ENCODE measurements at places on chromosomes 16 and 17.
A peak's percentile ranks its signal among the peaks of the same experiment; 100 is the strongest.

- DNase-seq: no peak
Measured at GRCh38 chr16:22692034-22692433, 121.9 kb upstream of the HS3ST2 start.

GRCh38 chr16:66886914-66887313 is 6.6 kb downstream of the PDP2 start:
- DNase-seq: no peak

- no peak for DNase-seq
Measured at GRCh38 chr16:25481636-25482035, 210.1 kb upstream of the HS3ST4 start.

- DNase-seq: no peak
Measured at GRCh38 chr16:30457743-30458560, 12.3 kb upstream of the SEPHS2 start.

DNA sequence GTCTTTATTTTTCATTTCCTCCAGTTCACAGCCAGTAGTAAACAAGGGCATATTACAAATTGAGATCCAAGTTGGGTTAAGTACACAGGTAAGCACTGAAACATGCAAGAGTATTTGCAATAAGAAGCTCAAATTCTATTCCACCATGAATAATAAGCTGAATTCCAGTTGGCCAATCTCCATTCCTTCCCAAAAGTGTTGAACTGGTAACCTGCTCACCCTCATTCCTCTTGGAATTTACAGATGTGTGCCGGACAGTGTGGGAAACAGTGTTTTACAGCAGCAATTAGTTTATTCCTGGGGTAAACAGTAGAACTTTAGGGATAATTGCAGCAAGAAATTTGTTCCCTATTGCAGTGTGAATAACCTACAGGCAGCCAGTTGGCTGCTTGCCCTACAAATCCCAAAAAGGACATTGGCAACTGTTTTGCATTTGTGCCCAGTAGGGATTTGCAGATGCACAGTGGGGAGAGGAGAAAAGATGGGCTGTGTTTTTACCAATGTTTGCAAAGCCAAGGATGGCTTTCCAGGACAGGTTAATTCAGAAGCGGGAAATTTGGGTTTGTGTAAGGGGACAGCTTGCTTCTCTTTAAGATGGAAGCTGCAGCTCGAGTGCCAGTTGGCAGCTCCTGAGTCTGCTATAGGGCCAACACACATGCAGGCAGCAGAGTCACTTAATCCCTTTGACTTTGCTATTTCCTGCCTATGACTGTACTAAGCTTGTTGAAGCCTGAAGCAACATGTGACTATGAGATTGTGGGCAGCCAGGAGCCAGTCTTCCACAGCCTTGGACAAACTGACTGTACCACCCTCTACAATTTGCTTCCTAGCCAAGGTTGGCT is 318.9 kb downstream of the MAP2K6 start:
- no peak for DNase-seq

DNA sequence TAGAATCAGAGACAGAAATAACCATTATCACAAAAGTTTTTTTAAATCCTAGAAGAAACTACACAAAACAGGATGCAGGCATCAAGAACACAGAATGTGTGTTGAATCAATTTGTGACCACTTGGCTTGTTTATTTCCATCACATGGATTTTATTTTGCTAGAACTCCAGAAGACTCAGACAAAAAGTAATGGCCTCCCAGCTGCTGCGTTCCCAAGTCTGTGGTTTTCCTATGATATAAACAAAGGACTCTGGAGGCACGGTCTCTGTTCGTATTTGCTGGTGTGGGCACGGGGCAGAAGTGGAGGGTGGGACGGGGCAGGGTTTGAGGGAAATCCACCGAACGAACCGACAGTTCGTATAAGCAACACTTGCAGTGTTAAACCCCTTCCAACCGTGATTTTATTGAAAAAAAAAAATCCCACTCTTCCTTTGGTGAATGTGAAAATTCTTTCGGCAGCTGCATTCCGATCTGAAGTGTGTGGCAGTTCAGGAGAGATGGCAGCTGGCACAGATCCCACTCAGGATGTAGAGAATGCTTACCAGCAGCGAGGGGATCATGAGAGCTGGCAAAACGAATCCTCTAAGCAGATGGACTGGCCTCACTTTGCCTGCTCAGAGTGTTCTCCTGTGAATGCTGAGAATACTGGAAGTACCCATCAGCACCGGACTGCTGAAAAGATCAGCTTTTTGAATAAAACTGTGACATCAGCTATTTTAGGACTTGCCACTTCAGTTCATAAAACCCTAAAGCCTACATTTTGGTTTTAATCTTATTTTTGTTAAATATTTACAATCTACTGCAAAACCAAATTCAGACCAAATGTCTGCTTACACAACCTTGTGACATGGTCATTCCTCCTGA is 165.2 kb downstream of the VPS53 start:
- DNase-seq: peak; percentile 14

- no peak for DNase-seq
Measured at GRCh38 chr17:78795861-78796516, 13.9 kb upstream of the CYTH1 start.

DNA sequence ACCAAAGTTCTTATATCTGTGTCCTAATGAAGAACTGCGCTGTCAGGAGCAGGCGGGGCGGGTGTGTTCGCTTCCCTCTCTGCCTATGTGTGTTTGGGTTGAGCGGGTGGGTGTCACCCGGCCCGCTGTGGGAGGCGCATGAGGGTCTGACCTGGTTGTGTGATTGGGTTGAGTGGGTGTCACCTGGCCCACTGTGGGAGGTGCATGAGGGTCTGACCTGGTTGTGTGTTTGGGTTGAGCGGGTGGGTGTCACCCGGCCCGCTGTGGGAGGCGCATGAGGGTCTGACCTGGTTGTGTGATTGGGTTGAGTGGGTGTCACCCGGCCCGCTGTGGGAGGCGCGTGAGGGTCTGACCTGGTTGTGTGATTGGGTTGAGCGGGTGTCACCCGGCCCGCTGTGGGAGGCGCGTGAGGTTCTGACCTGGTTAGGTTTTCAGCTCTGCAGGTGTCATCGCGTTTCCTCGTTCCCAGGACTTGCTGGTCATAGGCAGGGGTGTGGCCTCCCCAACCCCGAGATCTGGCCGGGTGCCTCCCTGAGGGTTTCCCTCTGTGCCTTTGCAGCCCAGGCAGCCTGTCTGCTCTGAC is 69.6 kb upstream of the ZNF750 start:
- no peak for DNase-seq

- no peak for DNase-seq
Measured at GRCh38 chr17:47975189-47975822, 4.4 kb downstream of the CDK5RAP3 start.

DNA sequence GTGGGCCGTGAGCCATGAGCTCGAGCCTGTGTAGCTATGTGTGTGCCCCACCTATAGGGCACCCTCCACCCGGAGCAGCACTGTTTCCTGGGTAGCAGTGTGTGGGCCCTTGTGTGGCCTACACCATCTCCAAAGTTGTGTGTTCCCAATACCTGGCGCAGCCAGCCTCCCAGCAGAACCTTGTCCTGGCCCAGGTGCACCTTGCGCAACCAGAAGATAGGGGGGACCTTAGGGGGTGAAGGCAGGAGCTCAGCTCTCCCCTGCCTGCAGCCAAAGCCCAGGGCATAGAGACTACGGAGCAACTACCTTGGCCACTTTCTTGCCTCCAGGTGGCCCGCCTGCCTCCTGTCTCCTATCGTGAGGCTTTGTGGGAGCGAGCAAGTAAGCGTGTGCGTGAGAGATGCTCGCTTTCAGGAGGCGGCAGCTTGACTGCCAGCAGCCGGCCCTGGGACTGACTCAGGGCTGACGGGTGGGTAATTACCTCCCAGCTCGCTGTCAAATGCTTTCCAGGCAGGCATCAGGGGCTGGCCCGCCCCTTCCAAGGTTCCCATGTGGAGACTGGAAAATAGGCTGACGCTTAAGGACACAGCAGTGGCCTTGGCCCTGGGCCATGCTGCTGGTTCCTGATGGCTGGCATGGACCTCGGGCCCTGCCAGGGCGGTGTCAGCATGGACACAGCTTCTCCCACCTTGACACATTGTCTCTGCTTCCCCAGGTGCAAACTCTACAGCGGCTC is 19.0 kb downstream of the TRAF7 start:
- no peak for DNase-seq

- DNase-seq: no peak
Measured at GRCh38 chr17:75147878-75148546, 6.3 kb downstream of the JPT1 start.

GRCh38 chr16:82628088-82628423 is 1.3 kb downstream of the CDH13 start:
- no peak for DNase-seq

DNA sequence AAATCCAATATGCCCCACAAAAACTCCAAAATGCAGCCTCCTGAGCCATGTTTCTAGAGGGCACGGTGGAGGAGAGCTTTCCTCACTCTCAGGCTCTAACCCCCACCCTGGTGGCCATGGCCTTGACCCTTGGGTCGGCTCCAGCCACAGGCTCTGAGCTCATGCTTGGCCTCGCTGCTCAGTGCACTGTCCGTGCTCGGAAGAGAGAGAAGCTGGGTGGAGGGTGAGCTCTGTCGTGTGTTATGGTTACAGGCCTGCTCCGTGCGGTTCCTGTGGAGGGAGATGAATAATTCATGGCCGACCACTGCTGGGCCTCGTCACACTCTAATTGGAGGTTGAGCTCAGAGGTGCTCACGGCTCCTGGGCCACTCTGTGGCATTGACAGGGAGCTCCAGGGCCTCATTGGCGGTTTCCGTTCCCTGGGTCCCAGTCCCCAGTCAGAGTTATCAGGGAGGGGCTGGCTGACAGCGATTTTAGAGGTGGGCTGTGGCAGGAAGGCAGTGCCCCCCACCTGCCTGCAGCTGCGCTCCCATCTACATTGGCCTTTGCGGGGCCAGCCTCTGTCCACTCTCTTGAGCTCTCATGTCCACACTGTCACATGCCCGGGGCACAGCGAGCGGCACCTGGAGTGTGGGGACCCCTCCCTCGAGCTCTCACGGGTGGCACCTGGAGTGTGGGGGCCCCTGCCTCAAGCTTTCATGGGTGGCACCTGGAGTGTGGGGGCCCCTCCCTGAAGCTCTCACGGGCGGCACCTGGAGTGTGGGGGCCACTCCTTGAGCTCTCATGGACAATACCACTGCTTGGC is 24.9 kb downstream of the ACSF3 start:
- DNase-seq: no peak

DNA sequence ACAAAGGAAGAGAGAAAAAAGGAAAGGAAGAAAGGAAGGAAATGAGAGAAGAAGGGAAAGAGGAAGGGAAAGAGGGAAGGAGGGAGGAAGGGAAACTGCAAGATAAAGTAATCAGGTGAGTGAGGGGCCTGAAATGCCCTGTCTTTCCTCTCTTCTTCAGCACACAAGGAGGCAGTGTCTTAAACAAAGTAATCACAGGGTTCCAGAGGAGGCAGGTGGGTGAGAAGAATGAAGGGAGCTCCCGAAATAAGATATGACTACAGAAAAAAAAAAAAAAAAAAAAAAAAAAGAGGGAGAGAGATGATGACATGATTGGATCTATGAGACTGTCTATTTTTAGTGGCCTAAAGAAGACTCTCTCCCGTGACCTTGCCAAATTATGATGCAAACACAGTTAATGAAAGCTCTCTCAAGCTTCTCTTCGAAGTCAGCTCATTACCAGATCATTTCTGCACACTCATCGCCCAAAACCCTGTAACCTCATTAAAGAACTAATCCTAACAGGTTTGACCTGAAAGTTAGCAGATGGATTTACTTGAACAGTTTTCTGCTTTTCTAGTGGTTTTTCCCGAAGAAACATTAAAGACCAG is 53.6 kb downstream of the CDH11 start:
- DNase-seq: no peak

- no peak for DNase-seq
Measured at GRCh38 chr16:11231367-11231970, 24.5 kb downstream of the SOCS1 start.

DNA sequence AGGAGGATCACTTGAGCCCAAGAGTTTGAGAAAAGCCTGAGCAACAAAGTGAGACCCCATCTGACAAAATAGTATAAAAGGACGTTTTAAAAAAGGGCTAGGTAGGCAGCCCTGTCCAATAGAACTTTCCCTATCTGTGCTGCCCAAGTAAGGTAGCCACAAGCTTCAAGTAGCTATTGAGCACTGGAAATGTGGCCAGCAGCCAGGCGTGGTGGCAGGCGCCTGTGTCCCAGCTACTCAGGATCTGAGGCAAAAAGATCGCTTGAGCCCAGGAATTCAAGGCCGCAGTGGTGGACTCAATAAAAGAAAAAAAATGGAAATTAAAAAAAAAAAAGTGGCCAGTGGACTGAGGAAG is 1.5 kb upstream of the NQO1 start:
- no peak for DNase-seq

DNA sequence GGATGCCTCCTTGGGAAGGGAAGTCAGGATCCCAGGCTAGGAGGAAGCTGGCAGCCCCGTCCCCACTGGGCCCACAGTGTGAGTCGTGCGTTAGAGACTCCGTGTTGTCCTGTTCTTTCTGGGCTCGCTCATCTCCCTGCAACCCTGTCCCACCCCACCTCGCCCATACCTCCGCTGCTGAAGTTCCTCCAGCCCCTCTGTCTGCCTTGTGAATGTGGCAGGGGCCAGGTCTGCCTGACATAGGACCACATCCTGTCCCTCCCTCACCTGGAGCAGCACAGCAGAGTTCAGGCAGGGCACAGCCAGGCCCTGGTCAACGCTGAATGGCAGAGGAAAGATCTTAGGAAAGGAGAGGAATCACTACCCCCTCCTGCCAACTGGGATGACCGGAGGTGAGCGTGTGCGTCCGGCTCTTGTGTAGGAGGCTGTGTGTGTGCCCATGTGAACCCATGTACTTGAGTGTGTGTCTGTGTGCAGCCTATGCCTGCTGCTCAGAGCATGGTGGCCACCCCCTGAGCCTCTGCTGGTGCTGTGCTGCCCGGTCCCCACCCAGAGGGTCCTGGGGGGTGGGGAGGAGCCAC is 12.8 kb downstream of the KCNJ18 start:
- no peak for DNase-seq

DNA sequence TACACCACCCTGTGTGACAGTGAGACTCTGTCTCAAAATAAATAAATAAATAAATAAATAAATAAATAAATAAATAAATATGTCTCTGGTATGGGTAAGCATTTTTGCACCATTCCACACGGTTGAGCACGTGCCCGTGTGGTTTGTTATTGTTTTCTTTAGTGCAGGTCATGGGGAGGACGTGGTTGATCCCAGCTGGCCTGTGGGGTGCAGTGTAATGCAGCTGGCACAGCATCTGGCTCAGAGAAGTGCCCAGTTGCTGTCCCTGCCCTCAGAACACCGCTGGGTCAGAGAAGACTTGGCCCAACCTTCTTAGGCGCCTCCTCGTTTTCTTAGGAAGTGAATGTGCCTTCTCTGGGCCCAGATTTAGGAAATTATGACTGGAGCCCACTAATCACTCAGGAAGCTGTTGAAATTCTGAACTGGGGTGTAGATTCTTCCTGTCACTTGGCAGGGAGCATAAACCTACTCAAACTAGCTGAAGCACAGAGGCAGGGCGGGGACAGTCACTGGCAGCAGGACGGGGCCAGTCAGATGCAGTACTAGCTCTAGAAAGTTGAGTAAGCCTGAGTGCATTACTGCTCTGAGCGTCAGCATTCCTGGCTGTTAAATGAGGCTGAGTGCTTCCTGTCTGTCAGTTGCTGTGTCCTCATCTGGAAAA is 85.9 kb downstream of the SNX29 start:
- DNase-seq: no peak

DNA sequence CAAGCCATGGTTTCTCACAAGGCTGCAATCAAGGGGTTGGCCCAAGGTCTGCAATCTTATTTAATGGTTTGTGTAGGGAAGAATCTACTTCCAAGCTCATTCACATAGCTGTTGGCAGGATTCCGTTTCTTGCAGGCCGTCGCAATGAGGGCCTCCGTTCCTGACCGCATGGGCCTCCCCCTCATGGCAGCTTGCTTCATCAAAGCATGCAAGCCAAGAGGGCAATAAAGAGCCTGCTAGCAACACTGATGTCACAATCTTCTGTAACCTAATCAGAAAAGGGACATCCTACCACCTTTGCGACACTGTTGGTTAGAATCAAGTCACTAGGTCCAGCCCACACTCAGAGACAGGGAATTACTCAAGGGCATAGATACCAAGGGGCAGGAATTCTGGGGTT is 95.5 kb downstream of the CCT6B start:
- no peak for DNase-seq
